Ascending aorta (tissue), 2 donors: ENCODE measurements at places on chromosomes 7 and 10.
A peak's percentile ranks its signal among the peaks of the same experiment; 100 is the strongest.

- no peak for DNase-seq
Observed at GRCh38 chr10:24136070-24136469, 72.9 kb upstream of the KIAA1217 start.

DNA sequence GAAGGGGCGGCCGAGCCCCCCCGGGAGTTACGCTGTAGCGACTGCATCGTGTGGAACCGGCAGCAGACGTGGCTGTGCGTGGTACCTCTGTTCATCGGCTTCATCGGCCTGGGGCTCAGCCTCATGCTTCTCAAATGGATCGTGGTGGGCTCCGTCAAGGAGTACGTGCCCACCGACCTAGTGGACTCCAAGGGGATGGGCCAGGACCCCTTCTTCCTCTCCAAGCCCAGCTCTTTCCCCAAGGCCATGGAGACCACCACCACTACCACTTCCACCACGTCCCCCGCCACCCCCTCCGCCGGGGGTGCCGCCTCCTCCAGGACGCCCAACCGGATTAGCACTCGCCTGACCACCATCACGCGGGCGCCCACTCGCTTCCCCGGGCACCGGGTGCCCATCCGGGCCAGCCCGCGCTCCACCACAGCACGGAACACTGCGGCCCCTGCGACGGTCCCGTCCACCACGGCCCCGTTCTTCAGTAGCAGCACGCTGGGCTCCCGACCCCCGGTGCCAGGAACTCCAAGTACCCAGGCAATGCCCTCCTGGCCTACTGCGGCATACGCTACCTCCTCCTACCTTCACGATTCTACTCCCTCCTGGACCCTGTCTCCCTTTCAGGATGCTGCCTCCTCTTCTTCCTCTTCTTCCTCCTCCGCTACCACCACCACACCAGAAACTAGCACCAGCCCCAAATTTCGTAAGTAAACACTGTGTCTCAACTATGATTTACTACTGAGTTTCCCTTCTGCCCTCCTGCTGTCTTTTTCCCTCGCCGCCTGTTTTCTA, 666 bp downstream of the NRG3 start:
- no peak for DNase-seq

- DNase-seq, result peak; percentile 44
Observed at GRCh38 chr10:48465860-48466521, 138.9 kb downstream of the ARHGAP22 start.

GRCh38 chr7:28490831-28491230, 78.5 kb downstream of the CREB5 start:
- DNase-seq, result peak; percentile 81

DNA sequence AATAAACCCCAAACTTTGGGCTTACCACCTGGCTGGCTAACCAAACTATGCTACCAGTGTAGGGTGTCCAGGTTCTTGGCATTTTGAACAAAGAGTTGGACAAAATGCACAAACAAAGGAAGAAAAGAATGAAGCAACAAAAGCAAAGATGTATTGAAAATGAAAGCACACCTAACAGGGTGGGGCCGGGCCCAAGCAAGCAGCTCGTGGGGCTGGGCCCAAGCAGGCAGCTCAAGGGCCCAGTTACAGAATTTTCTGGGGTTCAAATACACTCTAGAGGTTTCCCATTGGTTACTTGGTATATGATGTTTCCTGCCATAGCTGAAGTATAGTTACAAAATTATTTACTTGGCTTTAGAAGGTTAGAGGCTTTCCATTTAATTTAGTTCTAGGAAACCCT, 15.7 kb downstream of the ACADSB start:
- DNase-seq, result no peak
